GM13977 (cell line): ENCODE measurements at places on chromosomes 4 and X.
A peak's percentile ranks its signal among the peaks of the same experiment; 100 is the strongest.

- no peak for DNase-seq
These were observed 97.3 kb upstream of the SPRY1 start for GRCh38 chr4:123299212-123299691.

DNA sequence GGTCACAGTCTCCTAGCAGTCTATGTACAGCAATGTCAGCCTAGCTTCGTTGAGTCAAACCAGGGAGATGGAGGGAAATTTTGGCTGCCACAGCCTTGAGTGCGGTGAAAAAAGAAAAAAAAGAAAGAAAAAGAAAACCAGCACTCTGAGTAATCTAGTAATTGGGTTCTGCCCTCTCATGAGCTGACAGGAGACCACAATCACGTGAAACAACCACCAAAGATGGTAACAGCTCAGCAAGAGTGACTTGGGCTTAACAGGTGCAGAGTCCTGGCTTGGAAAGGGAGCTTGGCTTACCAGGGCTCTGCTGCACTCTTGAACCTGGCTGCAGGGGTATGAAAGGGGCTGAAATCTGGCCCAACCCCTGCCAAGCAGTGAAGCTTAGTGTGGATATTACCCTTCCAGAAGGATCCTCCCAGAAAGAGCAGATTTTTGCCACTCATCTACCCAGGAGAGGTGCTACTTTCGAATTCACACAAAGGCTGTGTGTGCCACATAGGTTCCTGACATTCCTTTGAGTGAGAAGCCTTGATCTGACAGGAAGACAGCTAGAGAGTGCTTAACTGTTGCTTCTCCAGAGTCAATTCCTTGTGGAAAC is 350.3 kb downstream of the PTTG2 start:
- peak; percentile 78 for DNase-seq

- peak; percentile 56 for DNase-seq
These were observed 93.6 kb downstream of the RBM47 start for GRCh38 chr4:40536032-40536431.

GRCh38 chrX:81890521-81890920 is 688.6 kb downstream of the SH3BGRL start:
- no peak for DNase-seq

DNA sequence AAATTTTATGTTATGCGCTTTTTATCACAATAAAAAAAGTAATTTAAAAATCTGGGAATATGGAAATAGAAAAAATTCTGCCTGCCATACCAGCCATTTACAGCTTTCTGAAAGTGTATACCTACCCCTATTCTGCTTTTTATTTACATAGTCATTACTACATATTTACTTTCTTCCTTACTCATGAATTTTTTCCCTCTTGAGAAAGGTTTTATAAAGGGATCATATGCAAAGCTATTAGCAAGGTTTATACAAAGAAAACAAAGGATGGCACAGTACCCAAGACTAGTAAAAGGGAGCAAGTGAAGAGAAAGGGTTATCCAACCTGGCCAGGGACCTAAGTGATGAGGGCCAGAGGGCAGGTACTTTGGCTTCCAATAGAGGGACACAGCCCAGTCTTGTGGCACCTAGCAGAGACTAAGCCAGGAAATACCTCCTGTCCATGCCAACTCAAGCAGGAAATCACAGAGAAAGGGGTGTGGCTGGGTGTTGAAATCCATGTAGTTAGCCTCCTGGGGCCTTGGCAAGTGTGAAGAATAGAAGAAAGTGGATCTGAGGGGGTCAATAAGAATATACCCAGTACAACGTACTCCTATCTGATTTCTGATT is 207.3 kb upstream of the VEGFC start:
- no peak for DNase-seq

GRCh38 chr4:36549252-36549651 is 267.8 kb downstream of the DTHD1 start:
- DNase-seq = no peak

DNA sequence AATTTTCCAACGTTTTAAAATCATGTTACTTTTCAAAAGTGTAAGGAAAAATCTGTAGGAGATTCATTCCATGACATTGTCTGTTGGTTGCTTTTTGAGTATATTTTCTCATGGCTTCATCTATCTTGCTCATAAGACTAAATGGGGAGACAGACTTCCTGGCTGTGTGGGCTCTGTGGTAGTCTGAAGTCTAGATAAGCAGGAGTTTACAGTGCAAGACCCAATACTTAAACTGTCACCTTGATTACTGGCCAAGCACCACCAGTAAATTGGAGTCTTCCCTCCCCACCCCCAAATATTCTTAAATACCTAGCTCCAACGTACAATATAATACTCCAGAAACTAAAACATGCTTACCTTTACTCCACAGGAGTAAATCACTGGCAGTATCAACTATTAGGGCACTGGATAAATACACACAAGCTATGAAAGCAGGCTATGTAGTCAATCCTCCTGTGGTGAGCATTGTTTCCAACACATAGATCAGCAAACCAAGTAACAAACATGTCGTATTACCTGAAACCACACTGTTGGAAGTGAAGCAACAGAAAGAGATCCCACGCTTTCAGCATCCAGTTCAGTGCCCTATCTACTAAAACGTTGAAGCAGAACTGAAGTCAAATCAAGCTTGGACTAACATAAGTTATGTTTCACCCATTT is 6.2 kb downstream of the HNRNPD start:
- DNase-seq = no peak

- no peak for DNase-seq
These were observed 3.1 kb upstream of the OCIAD2 start for GRCh38 chr4:48909697-48910096.

DNA sequence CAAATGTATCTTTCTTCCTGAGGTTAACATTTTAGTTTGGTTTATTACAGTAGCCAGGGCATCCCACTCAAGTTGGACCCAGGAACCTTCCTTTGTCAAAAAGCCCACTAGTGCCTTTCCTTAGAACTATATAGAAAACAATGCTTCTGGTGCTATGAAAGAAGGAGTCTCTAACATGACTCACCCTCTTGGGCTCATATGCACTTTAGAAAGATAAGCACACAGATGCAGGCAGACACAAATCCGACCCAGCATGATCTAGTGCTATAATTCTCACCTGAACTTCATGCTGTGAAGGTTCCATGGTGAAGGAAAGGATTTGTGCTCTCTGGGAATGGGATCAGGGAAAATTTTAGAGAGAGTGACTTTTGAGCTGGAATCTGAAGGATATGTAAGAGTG is 289.4 kb downstream of the ANKRD50 start:
- no peak for DNase-seq

DNA sequence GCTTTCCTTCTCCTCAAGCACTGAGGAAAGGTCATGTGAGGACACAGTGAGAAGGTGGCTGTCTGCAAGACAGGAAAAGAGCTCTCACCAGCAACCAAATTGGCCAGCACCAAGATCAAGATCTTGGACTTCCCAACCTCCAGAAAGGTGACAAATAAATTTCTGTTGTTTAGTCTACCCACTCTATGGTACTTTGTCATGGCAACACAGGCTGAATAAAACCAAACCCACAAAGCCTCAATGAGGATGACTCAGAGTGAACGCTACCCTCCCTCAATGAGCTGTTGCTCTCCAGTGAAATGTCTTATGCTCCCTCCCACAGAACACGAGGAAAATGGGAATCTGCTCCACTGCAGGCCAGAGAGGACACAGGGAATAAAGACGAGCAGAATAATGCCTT is 244.1 kb downstream of the RAB28 start:
- no peak for DNase-seq

DNA sequence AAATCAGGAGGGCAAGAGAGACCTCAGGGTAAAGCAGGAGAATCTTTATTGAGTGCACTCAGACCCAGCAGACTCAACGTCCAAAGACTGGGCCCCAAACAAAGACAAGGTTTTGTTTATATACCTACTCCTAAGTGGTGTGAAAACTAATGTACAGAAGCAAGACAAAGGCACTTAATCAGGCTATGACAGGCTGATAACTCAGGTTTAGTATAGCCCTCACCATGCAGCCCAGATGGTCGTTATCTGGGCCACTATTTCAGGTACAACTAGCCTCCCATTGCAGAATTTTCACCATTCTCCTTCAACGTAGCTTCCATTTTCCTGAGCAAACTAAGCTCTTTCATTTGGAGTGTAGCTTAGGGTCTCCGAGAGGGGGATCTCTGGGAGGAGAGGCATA is 36.9 kb downstream of the SULT1E1 start:
- DNase-seq = no peak
